Stimulated activated naive CD4-positive, alpha-beta T cell (primary cell): ENCODE measurements at places on chromosomes 6 and 20.
A peak's percentile ranks its signal among the peaks of the same experiment; 100 is the strongest.

DNA sequence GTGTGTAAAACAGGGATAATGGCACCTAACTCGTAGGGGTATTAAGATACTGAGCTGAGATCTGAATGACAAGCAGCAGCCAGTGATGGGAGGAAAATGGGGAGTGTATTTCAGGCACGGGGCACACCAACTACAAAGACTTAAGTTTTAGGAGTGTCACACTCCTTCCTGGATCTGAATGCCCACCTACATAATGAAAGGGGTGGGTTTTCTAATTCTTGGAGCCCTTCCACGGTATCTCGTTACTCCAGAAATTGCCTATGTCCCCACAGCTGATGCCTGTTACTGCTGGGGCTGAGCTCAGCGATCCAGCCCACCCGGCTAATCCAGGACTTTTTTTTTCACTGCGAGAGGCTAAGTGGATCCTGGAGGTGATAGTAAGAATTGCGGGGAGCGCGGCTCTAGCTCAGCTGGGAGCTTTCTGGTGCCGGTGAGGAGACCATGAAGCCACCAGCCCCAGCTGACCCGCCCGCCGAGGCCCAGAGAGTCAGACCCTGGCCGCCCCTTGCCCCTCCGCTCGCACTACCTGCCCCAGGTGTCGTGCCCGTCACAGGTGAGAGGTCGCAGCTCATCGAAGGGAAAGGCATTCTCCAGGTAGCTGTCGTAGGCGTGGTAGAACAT, 727 bp downstream of the EDEM2 start:
- DNase-seq = no peak

DNA sequence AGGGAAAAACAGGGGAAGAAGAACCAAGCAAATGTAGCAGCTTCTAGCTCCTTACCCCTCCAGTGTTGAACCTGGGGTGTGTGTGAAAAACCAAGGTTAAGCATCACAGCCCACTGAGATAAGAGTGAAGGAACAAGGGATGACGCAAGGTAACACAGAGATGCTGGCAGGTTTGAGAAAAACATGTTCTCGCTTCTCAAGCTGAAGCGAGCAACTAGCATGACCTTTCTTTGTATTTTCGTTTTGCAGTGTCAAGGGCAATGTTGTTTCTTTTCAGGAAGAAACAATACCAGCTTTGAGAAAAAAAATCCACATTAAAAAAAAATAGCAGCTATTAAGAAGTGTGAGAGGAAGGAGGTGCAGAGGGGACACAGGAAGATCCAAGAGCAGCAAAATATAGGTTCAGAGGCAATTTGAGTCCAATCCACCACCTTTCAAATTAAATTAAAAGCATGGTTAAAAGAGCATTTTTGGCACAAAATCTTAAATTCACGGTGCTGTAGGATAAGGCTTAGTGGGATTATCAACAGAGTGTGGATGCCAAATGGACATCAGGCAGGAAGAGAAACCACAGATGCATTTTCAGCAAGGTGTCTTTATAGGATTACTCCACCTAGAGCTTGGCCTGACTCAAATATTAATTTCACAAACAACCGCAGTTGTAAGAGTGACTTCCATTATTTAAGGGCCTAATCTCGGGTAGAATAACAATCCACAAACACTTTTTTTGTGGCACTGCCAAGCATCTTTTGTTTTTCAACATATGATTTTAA, 70.9 kb downstream of the SYNE1 start:
- DNase-seq = no peak

DNA sequence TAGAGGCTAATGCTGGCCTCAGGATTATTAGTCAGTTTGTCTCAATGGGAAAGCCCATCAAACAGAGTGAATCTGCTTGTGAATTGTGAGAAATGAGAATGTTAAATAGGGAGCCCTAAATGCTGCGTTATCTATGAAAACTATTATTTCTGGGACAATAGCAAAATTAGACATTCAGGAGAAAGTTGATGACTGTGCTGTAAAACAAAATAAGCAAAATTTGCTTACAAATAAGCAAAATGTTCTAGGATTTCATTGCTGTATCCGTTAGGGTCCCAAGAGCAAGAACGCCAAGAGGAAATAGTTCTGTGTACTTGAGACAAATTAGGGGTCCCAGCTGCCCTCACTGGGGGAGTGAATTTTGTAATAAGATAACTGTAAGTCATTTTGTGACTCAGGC, 59.2 kb upstream of the RAB32 start:
- DNase-seq = no peak

DNA sequence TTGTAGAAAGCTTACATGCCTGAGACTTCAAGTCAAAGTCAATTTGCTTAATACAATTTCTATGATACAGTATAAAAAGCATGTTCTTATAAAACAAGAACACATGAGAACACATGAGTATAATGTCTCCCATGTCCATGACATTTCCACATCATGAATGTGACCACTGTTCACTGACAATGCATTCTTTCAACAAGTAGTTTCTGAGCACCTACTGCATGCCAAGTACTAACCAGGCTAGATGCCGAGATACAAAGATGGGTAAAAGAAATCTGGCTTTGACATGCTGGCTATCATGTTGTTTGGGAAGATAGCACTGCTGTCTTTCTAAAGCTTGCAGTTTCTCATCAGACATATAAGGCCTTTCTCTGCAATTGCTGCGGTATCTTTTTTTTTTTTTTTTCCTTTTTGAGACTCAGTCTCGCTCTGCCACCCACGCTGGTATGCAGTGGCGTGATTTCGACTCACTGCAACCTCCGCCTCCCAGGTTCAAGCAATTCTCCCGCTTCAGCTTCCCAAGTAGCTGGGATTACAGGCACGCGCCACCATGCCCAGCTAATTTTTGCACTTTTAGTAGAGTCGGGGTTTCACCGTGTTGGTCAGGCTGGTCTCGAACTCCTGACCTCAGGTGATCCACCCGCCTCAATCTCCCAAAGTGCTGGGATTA, 123.6 kb upstream of the DST start:
- DNase-seq = no peak

DNA sequence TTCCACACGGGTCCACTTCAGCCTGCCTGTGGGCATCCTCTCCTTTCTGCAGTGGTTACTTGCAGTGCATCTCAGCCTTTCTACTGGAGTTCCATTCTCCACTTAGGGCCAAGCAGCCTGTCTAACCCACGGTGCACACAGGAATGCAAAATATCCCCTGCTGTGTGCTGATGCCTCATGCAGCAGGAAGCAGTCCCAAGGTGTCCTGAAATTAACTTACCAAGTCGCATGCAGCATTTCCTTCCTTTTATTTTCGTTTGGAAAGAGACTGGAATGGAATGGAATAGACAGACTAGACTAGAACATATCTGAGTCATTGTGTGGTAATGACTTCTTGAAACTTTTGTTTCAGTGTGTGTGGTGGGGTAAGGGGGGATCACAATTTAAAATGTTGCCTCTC, 25.9 kb upstream of the FOXQ1 start:
- no peak for DNase-seq

GRCh38 chr6:57109880-57110279, 19.9 kb downstream of the ZNF451 start:
- DNase-seq = no peak

GRCh38 chr6:17629824-17630510, 29.9 kb downstream of the FAM8A1 start:
- no peak for DNase-seq

DNA sequence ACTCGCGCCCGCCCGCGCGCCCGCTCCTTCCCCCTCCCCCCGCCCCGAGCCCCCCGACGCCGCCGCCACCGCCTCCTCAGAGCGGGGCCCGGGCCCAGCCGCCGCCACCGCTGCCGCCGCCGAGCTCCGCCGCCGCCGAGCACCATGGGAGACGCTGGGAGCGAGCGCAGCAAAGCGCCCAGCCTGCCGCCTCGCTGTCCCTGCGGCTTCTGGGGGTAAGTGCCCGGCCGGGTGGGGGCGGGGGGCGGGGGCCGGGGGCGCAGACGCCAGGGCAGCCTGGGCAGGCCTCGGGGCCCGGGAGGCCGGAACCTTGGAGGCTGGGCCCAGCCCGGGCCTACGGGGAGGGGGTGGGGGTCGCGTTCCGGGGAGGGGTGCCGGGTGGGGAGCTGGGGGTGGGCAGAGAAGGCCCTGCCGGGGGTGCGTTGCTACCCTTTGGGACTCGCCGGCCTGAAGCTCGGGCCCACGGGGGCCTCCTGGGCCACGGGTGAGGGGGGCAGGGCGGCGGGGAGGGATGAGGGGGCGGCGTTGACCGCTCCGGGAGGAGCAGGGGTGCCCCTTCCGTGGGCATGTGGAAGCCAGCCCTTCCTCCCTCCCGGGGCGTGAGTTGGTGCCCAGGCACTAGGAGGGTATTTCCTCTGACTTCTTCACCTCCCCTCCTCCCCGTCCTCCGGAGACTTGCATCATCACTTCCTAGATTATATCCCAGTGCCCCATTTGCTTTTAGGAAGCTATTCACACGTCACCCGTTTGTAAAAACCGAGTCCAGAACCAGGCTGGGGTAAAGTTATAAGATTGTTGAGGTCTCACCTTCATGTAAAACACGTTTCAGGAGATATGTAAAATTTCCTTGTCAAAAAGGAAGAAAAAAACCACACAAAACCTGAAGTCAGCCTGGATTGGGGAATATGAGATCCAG, 533 bp downstream of the ZFAND3 start:
- peak; percentile 50 for DNase-seq

DNA sequence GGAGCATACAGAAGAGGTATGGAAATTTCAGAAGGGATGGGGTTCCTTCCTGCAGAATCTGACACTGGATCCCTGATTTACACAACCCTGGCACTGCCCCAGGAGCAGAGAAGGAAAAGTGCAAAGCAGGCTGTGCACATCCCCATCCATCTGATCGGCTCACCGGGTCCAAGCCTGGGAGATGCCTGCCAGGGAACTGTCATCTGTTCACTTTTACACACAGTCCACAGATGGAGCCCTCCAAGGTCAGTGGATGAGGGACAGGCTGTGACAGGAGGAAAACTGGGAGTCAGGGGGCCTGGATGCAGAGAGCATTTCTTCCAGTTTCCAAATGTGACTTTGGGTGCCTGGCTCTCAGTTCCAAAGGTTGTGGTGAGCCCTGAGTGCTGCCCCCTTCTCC, 11.0 kb upstream of the SYNDIG1 start:
- no peak for DNase-seq

DNA sequence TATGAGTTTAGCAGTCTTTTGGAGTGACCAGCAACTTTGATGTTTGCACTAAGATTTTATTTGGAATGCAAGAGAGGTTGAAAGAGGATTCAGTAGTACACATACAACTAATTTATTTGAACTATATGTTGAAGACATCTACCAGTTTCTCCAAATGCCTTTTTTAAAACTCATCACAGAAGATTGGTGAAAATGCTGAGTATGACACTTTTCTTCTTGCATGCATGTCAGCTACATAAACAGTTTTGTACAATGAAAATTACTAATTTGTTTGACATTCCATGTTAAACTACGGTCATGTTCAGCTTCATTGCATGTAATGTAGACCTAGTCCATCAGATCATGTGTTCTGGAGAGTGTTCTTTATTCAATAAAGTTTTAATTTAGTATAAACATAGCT, 13.9 kb downstream of the GJA1 start:
- no peak for DNase-seq

DNA sequence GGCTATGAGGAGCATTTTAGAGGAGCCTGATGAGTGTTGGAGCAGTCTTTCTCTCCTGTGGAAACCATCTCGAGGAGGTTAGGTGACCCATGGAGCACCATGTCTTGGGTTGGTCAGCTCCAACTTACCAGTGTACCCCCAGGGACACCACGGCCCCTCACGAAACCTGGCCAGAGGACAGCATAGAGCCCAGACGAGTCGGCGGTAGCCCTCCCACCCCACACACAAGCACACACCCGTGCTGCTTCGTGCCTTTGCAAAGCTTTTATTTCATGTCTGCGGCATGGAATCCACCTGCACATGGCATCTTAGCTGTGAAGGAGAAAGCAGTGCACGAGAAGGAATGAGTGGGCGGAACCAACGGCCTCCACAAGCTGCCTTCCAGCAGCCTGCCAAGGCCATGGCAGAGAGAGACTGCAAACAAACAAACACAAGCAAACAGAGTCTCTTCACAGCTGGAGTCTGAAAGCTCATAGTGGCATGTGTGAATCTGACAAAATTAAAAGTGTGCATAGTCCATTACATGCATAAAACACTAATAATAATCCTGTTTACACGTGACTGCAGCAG, 53.6 kb downstream of the EZR start:
- DNase-seq = no peak

- DNase-seq = no peak
Measured at GRCh38 chr6:145147559-145147958, 587.8 kb downstream of the EPM2A start.

- no peak for DNase-seq
Measured at GRCh38 chr6:106527979-106528378, 101.3 kb downstream of the RTN4IP1 start.

DNA sequence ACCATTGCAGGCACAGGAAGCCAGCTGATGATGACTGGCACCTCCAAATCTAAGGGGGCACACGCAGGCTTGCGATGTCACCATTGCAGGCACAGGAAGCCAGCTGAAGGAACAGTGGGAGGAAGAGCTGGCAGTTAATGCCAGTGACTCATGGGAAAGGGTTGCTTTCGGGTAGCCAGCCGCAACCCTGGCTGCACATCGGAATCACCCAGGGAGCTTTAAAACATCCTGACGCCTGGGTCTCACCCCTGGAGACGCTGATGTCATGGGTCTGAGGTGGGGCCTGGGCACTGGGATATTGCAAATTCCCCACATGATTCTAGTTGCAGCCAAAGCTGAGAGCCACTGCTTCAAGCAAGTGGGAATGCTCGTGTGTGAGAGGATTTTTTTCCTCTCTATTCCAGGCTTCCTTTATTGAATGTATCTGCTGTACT, 16.1 kb upstream of the CCN6 start:
- DNase-seq = no peak

DNA sequence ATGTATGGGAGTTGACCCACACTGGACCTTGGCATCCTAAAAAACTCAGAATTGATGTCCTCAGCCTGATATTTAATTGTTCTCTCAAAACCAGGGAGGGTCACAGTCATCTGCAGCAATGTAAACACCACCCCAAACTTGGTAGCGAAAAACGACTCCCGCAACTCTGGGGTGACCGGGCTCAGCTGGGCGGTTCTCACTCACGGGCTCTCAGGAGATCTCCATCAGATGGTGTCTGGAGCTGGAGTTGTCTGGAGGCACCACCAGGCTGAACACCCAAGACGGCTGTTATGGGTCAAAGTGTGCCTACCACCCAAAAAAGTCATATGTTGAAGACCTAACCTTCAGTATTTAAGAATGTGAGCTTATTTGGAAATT, 50.9 kb upstream of the NXT1 start:
- no peak for DNase-seq

DNA sequence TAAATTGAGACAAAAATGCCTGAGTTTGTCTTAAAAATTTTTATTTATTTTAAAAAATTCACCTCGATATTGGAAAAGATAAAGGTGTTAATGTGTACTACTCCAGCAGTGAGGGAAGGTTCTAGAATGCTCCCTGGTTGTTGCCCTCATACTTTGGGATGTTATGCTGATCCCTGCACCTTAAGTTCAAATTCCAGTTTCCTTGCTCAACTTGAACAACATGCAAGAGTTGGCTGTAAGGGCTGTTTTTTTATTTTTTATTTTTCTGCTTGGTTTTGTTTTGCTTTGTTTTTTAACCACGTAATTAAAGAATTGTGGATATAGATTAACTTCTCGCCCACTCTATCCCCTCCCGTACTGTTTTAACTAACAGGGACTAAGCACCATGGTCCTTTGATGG, 158.7 kb upstream of the CITED2 start:
- DNase-seq = no peak
